Suppressor macrophage (primary cell): ENCODE measurements at places on chromosomes 11 and 22.

DNA sequence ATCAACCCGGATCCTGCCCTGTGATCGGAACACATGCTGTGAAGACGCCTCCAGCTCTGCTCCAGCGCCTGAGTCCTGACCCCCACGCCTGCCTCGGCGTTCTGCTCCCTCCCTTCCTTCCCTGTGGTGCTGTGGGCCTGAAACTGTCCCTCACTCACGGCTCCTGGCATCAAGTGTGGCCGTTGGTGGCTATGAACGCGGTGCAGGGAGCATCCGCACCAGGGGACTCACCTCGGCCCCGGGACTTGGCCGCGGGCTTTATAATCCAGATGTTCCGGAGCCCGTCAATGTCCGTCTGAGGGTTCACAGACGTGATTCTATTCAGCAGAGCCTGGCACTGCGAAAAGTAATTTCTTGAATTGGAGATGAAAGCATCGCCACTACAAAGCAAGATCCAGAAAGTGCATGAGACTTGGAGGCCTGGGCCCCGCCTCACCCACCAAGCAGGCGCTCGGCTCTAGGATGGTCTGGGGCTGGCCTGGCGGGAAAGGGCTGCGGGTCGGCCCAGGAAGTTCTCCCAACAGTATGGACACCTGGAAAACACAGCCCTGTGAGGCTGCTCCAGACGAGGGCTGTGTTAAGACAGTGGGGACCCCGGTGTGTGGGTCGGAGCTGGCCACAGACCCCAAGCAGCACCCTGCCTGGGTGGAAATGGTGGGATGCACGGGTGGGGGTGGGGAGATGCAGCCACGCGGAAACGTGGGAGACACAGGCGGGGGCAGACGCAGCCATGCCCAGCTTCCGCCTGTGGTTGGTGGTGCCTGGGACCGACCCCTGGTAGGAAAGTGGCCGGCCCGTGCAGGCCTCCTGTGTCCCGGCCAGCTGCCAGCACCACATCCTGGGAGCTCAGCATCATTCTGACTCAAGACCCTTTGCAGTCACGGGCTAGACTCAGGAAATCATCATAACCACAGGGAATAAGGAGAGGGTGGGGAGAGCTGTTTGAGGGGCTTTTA lies 21.8 kb upstream of the IL17REL start:
- DNase-seq: peak; percentile 33

- no peak for DNase-seq
Measured at GRCh38 chr11:106271086-106271485, 193.6 kb downstream of the AASDHPPT start.

DNA sequence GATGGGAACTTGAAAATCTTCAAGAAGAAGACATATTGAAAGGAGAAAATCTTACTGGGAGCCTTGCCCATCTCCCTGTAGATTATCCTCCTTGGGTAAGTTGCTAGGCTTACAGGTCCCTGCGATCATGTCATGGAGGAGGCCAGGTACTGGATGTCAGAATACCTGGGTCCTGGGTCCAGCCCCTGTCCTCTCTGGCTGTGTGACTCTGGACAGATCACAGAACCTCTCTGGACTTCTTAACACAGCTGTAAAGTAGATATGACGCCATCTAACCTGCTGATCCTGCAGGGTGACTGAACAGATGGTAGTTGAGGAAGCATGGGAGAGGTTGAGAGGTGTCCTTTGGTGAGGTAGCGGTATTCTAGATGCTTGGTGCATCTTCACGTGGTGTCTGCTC lies 4.1 kb downstream of the TSKU start:
- no peak for DNase-seq

- DNase-seq: no peak
Measured at GRCh38 chr11:92929653-92930052, 39.8 kb upstream of the MTNR1B start.

DNA sequence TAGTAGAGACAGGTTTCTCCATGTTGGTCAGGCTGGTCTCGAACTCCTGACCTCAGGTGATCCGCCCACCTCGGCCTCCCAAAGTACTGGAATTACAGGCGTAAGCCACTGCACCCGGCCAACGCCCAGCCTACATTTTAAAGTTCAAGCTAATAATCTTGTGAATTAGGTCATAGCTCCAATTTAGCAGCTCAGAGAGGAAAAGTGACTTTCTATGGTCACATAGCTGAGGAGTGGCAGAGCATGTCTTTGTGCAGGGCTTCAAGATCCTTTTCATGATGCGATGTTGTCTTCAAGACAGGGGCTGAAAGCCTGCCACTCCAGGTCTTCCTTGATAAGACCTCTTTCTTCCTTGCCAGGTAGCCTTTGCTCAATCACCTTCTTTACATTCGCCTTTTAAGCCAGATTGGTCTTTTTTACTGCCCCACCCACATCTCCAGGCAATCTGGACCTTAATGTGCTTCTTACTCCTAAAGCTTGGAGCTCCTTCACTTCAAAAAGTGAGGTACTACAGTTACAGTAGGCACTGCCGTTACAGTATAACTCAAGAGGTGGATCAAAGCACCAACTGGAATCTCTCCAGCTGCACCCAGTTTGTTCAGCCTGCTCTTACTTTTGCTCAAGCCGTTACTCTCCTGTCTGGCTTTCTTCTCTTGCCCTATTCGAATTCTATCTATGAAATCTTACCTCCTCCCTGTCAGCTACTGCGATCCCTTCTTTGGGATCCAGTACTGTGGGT lies 18.2 kb downstream of the YWHAH start:
- DNase-seq: no peak

DNA sequence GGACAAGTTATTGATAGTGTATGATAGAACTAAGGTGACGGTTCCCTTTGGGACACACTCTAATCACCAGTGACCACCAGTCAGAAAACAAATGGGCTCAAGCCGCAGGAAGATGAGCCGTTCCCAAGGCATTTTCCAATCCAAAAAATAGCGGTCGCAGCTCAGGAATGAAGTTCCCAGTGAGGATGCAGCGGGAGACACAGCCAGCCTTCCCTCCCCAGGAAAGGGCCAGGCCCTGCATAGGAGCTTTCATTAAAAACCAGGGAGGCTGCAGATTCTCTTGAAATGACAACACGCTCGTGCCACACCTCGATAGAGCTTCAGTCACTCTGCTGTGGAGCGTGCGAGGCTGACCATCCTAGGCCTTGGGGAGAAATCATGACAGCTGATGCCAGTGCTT lies 65.8 kb upstream of the WNT7B start:
- DNase-seq: no peak

DNA sequence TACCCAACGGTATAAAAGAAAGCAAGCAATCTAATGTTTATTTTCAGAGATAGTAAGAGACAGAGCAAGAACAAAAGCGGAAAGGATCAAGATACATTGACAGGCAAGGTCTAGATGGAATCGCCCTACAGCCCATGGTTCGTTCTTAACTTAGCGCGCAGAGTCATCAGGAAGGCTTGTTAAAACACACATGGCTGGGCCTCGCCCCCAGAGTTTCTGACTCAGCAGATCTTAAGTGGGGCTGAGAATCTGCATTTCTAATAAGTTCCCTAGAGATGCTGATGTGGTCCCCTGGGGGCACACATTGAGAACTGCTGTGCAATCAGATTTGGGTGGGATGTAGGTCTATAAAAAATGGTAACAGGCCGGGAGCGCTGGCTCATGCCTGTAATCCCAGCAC lies 35.8 kb upstream of the CHRM4 start:
- no peak for DNase-seq

DNA sequence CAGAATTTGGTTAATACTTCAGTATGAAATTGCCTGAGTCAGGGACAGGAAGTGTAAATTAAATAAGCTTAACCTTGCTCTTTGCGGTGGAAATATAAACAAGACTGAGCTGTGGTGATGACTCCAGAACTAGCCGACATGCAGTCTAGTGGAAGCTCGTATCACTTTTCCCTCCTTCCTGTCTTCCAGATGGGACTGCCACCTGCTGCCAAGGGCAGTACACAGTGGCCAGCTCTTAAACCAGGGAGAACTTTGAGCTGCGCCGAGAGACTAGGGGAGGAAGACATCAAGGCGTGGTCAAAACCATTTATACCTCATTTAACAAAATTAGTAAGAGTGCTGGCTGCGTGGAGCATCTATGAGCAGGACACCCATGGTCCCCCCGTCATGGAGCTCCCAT lies 31.3 kb upstream of the CTTN start:
- no peak for DNase-seq

GRCh38 chr11:1843098-1843473 lies 4.3 kb downstream of the TNNI2 start:
- no peak for DNase-seq

DNA sequence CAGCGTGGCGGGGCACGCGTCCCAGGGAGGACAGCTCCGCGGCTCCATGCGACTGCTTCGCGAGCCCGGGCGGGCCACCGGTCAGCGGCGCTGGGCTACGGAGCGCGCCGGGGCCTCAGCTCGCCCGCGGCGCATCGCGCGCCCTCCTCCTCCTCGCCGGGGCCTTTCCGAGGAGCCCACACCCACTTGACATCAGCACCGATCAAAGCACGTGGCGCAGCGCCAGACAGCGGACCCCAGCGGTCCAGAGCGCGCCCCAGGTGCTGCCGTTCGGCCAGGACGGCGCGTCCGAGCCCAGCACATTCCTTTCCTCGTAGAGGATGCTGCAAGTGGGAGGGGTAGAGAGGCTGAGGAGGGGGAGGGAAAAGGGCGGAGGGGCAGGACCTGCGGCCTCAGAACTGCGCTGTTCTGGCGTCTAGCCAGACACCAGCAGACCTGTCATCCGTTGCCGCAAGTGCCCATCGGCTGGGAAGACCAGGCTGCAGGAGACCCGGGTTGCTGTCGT lies 88.6 kb downstream of the PLEKHA7 start:
- no peak for DNase-seq

DNA sequence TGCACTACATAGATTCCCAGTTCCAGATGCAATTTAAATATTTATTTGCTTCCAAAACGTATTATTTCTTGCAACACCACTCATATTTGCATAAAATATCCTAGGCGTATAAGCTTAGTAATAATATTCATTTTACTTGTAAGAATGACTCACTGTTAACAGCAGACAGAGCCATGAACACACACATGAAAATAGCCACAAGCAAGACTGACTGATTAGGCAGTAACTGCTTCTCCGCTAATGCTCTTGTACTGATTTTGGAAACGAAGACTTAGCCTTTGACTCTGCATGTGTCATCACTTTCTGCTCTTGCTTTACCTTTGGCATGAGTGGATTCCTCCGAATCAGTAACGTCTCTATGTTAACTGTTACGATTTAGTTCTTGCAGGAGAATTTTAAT lies 6.0 kb downstream of the OR10Q1 start:
- no peak for DNase-seq

DNA sequence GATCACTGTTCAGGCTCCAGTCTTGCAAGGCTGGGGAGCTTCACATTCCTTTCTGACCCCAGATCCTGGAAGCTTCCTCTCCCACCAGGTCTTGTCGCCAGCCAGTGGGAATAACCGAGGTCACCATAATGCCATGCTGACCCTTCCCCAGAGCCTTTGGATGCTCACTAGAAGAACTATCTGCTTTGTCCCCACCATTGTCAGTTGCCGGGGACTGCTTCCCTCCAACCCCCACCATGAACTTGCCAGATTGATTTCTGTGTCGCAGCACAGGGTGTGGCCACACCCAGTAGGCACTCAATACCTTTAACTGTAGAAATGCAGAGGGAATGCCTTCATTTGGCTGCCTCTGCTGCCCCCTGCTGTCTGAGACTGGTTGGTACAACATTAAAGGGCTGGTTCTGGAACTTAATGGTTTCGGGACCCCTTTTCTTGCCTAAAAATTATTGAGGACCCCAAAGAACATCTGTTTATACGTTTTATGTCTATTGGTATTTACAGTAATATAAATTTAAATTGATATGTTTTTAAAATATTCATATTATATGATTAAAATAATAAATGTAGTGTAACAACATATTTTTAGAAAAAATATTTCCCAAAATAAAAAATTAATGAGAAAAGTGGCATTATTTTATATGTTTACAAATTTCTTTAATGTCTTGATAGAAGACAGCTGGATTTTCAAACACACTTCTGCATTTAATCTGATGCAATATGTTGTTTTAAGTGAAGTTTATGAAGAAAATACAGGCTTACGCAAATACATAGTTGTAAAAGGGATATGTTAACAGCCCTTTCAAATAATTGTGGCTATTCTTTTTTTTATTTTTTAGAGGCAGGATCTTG lies 6.7 kb upstream of the GDPD5 start:
- peak; percentile 86 for DNase-seq

DNA sequence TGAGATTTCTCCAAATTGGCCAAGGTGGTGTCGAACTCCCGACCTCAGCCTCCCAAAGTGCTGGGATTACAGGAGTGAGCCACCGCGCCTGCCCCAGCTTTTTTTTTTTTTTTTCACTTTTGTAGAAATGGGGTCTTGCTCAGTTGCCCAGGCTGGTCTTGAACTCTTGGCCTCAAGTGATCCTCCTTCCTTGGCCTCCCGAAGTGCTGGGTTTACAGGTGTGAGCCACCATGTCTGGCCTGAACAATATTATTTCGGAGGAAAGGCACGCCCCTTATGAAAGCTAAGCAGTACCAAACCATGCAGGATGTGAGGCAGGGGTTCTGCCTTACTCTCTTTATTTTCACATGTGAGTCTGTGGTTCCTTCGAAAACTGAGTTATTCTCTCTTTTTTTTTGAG lies 16.1 kb downstream of the MTCH2 start:
- DNase-seq: no peak

DNA sequence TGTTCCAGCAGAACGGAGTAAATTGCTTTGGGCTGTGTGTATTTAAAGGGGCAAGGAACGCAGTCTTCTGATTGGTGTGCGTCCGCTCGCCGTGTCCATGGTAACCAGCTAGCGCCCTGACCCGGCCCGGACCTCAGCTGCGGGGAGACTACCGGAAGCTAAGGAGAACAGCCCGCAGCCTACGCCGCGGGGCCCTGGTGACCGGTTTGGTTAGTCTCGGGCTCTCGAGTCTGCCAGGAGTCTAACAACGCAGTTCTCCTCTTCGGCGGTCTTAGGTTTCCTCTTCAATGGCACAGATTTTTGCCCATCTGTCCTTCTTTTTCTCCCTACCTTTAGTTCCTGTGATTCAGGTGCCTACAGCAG lies 3.5 kb upstream of the OR56A3 start:
- DNase-seq: no peak

DNA sequence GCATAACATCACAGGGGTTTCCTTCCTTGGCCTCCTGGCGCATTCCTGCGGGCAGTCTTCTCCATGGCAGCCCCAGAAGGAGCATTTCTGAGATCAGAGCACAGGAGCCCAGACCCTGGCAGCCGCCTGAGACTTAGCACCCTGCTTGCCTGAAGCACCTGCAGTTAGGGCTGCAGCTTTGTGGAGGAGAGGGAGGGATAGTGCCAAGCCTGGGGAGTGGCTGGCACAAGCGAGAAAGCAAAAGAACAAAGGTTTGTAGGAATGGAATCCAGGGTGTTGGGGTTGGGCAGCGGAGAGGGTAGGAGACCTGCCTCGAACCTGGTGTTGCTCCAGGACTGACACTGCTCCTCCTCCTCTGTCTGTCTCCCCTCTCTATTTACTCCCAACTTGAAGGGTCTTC lies 66.9 kb downstream of the SCN3B start:
- DNase-seq: no peak

- DNase-seq: no peak
Measured at GRCh38 chr22:36097880-36098279, 62.7 kb downstream of the APOL3 start.

DNA sequence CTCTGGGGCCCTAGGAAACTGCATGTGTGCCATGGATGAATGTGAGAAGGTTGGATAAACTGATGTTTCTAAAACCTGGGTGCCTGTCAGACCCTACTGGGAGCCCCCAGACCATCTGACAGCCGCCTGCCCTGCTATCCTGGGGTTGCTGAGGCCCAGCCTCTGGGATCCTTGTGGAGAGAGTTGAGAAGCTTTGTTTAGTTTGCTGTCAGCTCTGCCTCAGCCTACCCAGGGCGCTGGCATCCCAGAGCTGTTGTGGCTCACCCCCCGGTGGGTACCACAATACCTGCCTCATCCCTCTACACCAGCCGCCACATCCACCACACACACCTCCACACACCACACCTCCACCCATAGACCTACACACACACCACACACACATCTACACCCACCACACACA lies 38.5 kb upstream of the HMOX1 start:
- DNase-seq: no peak
